ENCODE measurements at places on chromosomes 7 and 10.

DNA sequence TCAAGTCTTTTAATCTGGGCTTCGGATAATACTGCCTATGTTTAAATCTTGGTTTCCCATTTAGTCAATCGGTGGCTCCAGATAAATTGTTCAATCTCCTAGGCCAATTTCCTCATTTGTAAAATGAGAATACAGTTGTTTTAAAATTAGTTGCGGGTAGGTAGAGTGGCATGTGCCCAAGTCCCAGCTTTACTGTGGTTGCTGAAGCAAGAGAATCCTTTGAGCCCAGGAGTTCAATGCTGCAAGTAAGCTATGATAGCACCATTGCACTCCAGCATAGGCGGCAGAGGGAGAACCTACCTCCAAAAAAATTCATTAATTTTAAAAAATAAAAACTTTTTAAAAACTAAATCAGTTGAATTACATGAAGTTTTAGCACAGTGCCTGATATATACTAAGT is 7.3 kb downstream of the RNF216 start:
- DNase-seq, result peak; percentile 13

DNA sequence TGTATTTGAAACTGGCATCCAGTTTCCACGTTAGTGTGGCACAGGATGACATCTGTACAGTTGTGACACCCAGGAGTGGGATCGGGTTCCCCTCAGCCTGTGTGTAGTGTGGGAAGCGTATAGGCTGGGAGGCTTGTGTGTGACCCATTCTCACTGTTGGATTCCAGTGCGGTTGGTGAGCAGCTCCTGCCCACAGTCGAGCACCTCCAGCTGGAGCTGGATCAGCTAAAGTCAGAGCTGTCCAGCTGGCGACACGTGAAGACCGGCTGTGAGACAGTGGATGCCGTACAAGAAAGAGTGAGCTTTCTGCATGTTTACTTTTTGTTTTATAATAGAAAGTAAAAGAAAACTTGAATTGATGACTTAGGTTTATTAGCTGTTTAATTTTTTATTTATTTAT is 18.7 kb upstream of the GET4 start:
- DNase-seq, result no peak

- no peak for DNase-seq
Measured at GRCh38 chr7:77360104-77360503, 56.0 kb downstream of the GSAP start.

DNA sequence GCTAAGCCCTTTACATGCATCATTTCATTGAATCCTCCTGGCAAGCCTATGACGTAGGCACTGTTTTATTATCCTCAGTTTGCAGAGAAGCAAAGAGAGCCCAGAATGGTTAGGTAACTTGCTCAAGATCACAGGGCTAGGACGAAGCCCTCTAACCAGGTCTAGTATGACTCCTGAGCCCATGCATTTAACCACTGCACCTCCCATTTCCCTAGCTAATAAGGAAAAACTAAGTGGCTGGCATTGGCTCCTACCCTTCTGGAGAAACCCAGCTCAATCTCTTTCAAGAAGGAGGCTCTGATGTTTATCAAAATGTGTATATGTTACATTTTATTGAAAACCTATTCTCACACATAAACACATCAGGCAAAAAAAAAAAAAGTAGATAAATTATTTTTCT is 19.8 kb downstream of the MYOF start:
- DNase-seq, result no peak

GRCh38 chr7:3244241-3244814 is 56.7 kb upstream of the SDK1 start:
- no peak for DNase-seq

Measured in inflammatory macrophage treated with lipopolysaccharide for 4 hours (primary cell).